MG63 (cell line): ENCODE measurements at places on chromosomes 6 and 20. TPM values are rescaled to one million over a fixed set of nuclear protein-coding genes. Genes with fewer than 3 reads are reported as not detected.

DNA sequence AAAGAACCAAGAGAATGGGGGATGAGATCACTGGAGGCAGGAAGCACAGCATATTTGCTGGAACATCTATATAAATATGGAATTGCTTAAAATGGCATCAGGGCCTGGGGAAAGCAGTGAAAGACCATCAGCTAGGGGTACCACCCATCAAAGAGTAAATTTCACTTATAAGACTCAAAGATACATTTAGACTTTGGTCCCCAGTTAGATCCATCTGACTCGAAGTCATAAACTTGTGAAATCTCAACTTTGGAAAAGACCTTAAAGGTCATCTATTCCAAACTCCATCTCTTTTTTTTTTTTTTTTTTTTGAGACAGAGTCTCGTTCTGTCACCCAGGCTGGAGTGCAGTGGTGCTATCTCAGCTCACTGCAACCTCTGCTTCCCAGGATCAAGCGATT is 109.8 kb downstream of the UNC5CL start:
- no peak for DNase-seq

DNA sequence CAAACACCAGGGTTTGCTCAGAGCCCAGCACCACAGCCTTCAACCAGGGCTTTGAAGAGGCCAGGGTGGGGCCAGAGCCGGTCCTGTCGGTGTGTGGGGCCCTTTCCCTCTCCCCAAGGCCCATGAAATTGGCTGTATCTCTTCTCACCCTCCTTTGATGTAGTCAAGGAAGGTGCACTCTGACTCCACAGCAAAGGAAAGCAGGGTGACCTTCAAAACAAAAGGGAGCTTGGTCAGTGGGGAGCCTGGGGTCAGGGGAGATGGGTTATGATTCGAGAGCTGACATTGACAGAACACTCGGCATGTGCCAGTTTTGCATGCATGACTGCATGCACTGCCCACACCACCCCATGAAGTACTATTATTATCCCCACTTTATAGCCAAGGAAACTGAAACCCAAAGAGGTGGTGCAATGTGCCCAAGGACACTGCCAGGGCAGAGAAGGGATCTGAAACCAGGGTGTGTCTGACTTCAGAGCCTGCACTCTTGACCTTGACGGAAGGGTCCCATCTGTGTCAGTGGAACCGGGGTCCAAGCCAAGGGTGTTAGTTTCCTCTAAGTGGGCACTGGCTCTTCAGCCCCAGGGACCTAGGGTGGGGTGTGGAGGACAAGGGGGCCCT is 55.4 kb downstream of the RAB44 start:
- DNase-seq, result no peak

DNA sequence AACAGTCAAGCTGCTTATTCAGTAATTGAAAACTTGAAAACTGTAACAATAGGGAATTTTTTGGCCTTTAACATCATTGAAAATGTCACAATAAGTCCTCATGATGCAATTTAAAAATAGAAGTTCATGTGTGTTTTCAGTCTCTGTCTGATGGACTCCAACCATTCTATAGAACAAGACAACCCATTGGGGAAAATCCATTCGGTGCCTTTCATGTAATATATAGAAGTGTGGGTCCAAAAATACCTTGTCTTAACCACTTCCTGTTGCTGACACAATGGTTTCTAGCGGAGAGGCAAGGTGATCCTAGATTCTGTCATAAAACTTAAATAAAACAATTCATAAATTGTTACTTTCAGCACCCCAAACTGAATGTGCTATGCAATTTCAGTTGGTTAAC is 1131.3 kb upstream of the MAP3K7 start:
- no peak for DNase-seq

DNA sequence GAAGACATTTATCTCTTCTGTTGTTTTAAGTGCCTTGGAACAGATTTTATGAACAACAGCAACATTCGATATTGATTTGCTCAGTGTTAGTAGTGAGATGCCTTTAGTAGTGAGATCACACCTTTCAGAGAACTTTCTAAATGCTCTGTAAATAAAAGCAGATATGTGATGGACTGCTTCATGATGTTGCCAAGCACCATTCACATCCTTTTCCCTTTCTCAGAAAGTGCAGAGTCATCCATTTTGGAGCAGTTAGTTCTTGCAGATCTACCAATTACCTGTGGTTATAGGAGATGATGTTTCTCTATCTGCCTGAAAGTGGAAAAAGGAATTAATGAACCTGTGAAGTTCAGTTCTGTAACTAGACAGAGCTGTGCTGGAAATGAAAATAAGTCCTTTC is 27.0 kb downstream of the CBFA2T2 start:
- DNase-seq, result no peak

GRCh38 chr6:15993716-15994228 is 135.1 kb upstream of the MYLIP start:
- DNase-seq, result no peak

DNA sequence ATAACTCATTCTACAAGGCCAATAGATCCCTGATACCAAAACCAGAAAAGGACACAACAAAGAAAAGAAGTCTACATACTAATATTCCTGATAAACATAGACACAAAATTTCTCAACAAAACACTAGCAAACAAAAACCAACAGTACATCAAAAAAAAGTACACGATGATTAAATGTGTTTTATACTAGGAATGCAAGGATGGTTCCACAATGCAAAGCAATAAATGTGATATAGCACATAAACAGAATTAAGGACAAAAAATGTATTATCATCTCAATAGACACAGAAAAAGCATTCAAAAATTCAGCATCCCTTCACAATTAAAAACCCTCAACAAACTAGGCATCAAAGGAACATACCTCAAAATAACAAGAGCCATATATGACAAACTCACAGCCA is 23.2 kb downstream of the TREM1 start:
- DNase-seq, result no peak

DNA sequence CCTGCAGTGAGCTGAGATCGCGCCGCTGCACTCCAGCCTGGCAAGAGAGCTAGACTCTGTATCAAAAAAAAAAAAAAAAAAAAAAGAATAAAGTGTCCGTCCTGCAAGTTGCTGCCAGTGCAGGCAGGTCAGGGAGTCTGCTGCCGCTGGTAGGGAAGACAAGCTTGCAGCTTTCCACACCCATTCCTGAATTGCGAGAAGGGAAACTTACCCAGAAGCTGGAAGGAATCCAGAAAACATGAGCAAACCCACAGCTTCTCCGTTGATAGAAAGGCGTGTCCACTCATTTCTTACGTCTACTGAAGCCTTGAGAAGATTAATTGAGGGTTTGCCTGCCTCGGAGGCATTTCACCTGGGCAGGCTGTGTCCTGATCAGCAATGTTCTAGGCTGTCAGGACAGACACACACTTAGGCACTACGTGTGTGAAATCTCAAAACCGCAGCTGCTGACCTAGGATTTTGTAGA is 61.6 kb upstream of the DSP start:
- DNase-seq, result peak; percentile 9

GRCh38 chr20:18739751-18740166 is 73.8 kb upstream of the SCP2D1 start:
- DNase-seq, result peak; percentile 27

- DNase-seq, result no peak
These were observed 56.1 kb upstream of the APCDD1L start for GRCh38 chr20:58571356-58571692.

DNA sequence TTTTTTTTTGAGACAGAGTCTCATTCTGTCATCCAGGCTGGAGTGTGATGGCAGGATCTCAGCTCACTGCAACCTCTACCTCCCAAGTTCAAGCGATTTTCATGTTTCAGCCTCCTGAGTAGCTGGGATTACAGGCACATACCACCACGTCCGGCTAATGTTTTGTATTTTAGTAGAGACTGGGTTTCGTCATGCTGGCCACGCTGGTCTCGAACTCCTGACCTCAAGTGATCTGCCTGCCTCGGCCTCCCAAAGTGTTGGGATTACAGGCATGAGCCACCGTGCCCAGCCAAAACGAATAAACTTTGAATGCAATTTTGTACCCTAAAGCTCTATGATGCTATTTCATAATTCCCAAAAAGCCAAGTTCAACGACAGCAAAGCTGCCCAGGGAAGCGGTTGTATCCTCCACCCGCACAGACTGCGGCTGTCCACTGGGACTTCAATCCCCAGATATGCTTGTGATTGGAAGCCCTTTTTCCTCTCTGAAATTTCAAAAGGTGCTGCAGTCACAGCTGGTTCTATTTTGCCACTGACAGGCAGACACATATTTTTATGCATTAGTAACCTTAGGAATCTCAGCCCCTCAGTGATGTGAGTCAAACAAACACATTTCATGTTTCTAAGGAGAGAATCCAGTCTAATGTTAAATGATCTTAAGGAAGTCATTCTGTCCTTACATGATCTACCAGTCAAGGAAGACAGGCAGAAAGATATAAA is 8.7 kb upstream of the RAMACL start:
- DNase-seq, result peak; percentile 31

DNA sequence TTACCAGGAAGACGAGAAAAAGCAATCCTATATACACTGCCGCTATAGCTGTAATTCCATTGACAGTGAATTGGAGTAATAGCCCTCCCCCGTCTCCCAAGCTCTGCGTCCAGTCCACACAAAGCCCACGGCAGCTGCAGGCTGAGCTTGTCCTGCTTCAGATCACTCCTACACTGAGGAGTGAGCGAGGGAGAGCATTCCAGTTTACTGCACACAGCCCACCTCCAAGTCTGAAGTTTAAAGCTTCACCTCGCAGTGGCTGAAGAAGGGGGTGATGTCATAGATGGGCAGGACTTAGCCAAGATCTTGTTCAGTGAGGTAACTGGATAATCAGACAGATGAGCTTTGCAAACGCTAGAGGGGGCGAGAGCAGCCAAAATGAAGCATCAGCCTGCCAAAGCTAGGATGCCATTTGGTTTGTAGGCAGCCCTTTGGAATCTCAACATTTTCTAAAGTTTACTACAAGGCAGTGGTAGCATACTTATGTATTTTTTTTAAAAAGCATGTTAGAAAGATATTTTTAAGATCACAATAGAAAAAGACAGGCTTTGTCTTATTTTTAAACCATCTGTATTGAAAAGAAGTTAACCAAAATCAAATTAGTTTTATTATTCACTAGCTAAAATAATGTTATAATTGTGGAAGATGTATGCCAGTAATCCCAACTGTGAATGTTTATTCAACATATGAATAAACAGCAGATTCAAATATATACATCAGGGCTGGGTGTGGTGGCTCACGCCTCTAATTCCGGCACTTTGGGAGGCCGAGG is at the start of gene FLRT3:
Gene FLRT3 (minus strand): TSS at position 213 of the 772 bp plus-strand sequence. CDS start 10,106 bp downstream, outside the sequence.
- DNase-seq, result peak; percentile 94

DNA sequence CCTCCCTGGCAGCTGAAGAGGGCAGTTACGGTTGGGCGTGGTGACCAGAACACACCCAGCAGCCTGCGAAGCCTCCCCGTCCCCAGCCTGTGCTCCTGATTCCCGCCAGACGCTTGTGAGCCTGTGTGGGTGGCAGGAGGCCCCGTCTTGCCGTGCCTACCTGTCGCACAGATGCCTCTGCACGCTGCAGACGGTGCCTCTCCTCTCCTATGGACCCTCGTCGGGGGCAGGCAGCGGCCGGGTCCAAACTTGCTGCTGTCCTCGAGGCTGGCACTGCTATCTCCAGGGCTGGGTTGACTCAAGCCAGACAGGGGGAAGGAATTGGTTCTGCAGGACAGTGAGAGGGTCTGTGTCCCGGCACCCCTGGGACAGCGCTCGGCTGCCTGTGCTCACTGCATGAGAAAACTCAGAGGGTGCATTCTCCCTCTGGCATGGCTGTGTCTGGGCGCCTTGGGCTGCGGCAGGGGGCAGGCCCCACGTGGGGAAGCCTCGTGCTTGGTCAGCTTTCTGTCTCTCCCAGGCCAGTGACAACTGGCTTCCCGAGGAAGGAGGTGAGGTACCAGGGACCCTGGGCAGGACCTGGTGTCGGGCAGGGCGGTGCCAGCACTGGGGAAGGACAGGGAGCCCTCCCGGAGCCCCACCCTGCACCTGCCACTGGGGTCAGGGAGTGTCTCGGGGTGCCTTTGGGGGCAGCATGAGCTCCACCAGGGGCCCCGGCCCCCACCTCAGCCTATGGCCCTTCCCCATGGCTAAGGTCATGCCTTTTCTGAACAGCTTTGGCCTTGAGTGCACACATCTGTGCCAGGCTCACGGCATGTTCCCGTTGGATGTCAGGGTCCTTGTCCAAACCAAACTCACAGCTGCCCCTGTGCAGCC is 127.5 kb downstream of the TAF4 start:
- no peak for DNase-seq

DNA sequence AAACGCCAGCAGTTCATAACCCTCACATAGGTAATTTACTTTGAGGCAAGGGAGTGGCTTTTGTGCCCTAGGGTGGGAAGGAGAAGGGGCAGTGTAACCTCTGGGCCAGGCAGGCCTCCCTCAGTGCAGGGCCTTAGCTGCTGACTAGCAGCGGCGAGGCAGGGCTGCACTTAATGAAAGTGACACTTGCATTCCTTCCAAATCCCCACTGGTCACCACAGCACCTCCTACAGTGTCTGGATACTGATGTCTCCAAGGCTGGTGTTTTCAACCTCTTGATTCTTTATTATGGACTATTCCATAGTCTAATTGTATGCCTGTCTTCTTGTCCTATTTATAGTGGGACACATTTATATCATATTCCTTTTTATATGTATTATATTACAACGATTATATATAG is 152.7 kb downstream of the LY86 start:
- DNase-seq, result no peak

GRCh38 chr6:137808191-137808590 is 58.9 kb upstream of the TNFAIP3 start:
- DNase-seq, result peak; percentile 3

- no peak for DNase-seq
These were observed 98.5 kb downstream of the ARMC2 start for GRCh38 chr6:108946695-108947094.

GRCh38 chr20:23397961-23398360 is 23.3 kb downstream of the NAPB start:
- DNase-seq, result no peak

GRCh38 chr6:90765491-90765890 is 178.6 kb upstream of the MAP3K7 start:
- no peak for DNase-seq

DNA sequence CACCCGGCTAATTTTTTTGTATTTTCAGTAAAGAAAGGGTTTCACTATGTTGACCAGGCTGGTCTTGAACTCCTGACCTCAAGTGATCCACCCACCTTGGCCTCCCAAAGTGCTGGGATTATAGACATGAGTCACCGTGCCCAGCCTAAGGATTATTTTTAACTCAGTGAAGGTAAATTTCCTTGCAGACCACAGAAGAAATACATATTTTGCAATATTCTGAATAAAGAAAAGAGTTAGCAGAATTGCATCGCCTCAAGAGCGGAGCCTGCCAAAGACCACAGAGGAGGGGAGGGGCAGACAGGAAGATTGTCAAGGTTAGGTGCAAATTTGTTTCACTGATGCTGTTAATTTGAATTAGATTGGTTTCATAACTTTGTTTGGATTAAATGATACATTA is 47.4 kb downstream of the SOD2 start:
- DNase-seq, result peak; percentile 47

- DNase-seq, result no peak
These were observed 254.4 kb upstream of the POU3F2 start for GRCh38 chr6:98579941-98580340.

GRCh38 chr6:39224011-39224410 is 5.3 kb downstream of the KCNK5 start:
- no peak for DNase-seq

The MCCD1 gene
- not detected in 2 replicates for total RNA-seq

The WFDC2 gene
- total RNA-seq, result not detected in 2 replicates

The SNAP25 gene
- total RNA-seq, result not detected in 2 replicates

The FOXA2 gene
- total RNA-seq, result 0.35 and 2.5 TPM in 2 replicates

The ASIP gene
- total RNA-seq, result not detected in 2 replicates

The SLC4A11 gene
- total RNA-seq, result 0.20 TPM in 1 of 2 replicates, not detected in the other

The RALY gene
- 181 and 241 TPM in 2 replicates for total RNA-seq

The CLIC5 gene
- total RNA-seq, result not detected in 2 replicates

The ANGPT4 gene
- total RNA-seq, result not detected in 2 replicates

The SUMO4 gene
- total RNA-seq, result 8.4 TPM in 1 of 2 replicates, not detected in the other

The LPA gene
- total RNA-seq, result not detected in 2 replicates

The C6orf141 gene
- 0.63 and 1.1 TPM in 2 replicates for total RNA-seq
